Activated CD4-positive, alpha-beta T cell treated with anti-CD3 and anti-CD28 coated beads for 36 hours (primary cell): ENCODE measurements at places on chromosomes 5 and 9. TPM values are rescaled to one million over a fixed set of nuclear protein-coding genes. Genes with fewer than 3 reads are reported as not detected.

Gene PCDHGA10
- total RNA-seq: not detected

Gene CTNNAL1
- 16.4 TPM for total RNA-seq

Gene NANS
- 45.9 TPM for total RNA-seq

Gene BRINP1
- not detected for total RNA-seq

Gene SPATA31D4
- not detected for total RNA-seq

Gene OTULINL
- total RNA-seq: 10.9 TPM

Gene PLCXD3
- total RNA-seq: not detected

Gene TCF7
- total RNA-seq: 117 TPM

Gene C7
- not detected for total RNA-seq

Gene CYLC2
- total RNA-seq: not detected

Gene IFNA5
- not detected for total RNA-seq

DNA sequence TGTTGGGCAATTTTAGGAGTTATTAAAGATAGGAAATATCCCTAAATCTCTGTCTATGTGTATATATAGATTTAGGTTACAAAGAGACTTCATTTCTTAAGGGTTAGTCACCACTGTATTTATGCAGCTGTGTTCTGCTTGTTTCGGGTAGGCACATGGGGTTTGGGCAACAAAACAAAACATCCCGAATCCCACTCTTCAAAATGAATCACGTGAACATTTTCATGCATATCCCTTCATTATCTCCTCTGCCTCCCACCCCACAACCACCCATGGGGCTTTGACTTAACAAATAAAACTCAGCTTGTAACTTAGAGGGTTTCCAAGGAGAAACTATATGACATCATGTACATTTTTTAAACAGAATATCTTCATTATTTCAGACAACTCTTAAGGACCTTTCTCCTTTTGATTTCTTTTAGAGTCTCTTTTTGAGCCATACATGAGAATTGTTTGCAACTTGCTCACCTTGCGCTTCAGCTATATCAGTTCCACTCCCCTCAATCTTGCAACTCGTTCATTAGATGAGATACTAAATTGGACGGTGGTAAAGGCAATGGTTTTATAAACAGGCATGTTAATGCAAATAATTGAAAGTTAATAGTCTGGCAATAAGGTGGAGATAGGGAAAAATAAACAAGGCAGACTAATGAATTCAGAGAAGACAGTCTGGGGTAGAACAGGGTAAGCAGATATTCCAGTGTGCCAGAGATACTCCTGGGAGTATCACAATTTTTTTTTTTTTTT, 136.7 kb downstream of the CD180 start:
- DNase-seq: no peak

DNA sequence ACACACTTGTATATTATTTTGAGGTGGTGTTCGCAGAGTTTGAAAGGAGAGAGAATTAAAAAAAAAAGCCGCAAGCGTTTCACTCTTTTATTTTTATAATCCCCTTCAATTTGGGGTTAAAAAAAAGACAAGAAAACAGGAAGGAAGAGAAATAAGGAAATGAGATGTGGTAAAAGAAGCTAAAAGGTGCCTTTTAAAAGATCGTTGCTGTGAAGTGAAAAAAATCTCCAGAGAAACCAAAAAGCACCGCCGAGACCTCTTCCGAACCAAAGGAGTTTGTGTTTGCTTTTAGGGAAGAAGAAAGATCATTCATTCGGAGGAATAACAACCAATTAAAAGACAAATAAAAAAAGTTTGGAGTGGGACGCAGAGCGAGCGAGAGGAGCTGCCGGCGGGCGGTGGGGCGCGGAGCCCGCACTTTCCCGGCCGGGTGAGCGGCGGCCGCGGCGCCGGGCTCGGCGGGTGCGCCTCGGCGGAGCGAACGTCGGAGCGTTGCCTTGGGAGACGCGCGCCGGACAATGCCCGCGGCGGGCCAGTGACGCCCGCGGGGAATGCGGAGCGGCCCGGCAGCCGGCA, 355 bp downstream of the TLE4 start:
- no peak for DNase-seq

- DNase-seq: peak; percentile 25
Observed at GRCh38 chr5:127320032-127320965, 29.7 kb downstream of the MEGF10 start.

GRCh38 chr5:73494721-73495120, 3.5 kb upstream of the BTF3 start:
- no peak for DNase-seq

DNA sequence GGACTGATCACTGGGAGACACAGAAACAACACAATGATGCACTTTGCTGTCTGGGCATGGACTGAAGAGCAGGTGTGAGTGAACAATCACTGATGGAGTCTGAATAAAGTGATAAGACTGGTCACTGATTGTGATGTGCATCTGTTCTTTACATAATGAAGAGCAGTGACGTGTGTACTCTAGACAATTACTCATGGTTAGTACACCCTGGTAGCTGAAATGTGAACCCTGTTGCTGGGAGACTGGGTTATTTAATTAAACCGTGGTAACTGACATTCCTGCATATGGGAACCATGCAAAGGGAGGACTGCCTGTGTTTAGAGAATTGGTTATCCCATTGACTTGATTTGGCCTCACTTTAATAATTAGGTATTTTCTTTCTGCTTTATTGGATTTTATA, 202.9 kb downstream of the NR2F1-AS1 start:
- DNase-seq: no peak

- DNase-seq: no peak
Observed at GRCh38 chr5:11734369-11734768, 169.9 kb downstream of the CTNND2 start.

GRCh38 chr5:33994845-33995244, 10.4 kb upstream of the SLC45A2 start:
- peak; percentile 25 for DNase-seq

DNA sequence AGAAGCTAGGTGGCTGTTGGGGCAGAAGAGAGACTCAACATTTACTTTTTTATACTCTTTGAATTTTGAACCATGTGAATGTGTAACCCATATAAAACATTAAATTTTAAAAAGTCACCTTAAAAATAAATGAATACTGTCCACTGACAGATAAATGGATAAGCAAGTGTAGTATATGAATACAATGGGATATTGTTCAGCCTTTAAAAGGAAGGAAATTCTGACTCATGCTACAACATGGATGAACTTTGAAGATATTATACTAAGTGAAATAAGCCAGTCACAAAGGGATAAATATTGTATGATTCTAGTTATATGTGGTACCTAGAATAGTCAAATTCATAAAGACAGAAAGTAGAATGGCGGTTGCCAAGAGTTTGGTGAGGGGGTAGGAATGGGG, 113.9 kb downstream of the TMEM174 start:
- no peak for DNase-seq

GRCh38 chr5:102324714-102325113, 28.6 kb upstream of the SLCO4C1 start:
- no peak for DNase-seq

GRCh38 chr5:135526924-135527323, 8.8 kb downstream of the NEUROG1 start:
- no peak for DNase-seq

- DNase-seq: no peak
Observed at GRCh38 chr9:130193531-130194377, 21.6 kb downstream of the NCS1 start.

DNA sequence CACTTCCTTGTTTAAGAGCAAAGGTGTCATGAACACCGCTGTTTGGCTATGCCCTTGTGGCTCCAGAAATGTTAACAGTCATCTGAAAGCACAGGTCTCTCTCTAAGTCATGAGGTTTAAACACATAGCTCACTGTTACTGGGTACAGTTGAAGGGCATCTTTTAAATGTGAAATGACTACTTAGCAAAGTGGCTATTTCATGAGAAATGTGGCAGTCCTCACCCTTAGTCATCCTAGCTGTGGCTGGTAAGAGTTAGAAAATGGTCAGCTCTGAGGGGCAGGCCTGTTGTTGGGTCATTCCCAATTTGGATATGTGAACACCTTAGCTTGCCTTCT, 24.2 kb upstream of the TMEM171 start:
- DNase-seq: no peak

GRCh38 chr5:37206736-37207135, 42.4 kb downstream of the CPLANE1 start:
- no peak for DNase-seq

DNA sequence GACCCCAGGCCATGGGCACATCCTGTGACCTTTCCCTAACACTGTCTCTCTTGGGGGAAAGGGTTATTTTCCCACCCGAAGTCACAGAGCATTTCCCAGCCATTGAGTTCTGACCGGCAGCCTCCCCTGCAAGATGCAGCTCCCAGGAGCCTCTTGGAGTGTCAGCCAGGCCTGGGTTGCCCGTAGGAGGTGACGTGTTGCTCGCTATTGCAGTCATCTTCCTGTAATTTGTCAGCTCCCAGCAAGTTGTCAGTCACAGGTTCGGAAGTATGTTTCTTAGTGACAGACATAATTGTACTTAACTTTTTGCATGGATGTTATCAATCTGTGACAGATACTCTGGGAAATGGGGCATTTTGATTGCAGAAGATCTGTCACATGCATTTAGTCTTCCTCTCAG, 74.5 kb downstream of the MVB12B start:
- DNase-seq: peak; percentile 48

DNA sequence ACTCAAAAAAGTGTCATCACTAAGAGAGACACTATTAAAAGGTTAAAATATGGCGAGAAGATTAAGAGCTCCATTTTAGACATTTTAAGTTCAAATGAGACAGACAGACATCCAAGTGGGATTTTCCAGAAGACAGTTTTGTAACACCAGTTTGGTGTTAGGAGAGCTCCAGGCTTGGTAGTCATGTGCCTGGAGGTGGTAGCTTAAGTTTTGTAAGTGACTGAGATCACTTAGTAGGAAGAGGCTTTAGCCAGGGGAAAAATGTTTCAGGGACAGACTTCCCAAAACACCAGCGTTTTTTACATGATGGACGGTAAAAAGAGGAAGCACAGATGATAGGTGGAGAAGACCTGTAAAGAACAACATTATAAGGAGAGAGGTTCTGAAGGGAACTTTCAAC, 150.3 kb downstream of the GIN1 start:
- DNase-seq: no peak

DNA sequence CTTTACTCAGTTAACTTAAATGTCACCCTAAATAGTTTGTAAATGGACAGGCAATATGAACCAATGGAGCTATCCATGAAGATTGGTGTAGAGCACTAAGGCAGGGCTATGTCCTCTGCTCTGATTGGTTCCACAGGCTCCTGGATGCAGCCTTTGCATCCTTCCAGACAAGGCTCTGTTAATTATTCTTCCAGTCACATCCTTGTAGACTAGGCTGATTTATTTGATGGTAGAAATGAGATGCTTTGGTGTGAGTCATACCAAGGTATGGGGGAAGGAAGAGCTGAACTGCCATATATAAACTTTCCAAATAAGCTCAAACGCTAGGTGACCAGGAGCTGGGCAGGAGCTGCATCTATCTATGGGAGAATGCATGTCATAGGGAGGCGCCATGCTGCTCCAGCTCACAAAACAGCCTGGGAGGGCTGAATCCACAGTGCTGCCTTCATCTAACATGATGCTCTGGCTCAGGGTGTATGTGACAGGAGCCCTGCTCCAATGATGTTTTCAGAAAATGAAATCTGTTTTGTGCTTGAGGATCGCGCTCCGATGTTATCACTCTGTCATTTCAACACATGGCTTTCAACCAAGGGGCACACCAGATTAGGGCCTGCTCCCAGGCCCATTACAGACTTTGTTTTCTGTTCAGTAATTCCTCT, 818.0 kb upstream of the ZNF608 start:
- no peak for DNase-seq

- DNase-seq: peak; percentile 80
Observed at GRCh38 chr9:111525056-111525977, at the start of gene ZNF483. Gene ZNF483, plus strand, starts transcription at chr9:111525179. Its CDS starts 2,217 bp downstream, at chr9:111527396.

- no peak for DNase-seq
Observed at GRCh38 chr5:153991168-153991567, 47.5 kb downstream of the FAM114A2 start.

- peak; percentile 28 for DNase-seq
Observed at GRCh38 chr5:65961633-65962032, 35.3 kb downstream of the ERBIN start.

DNA sequence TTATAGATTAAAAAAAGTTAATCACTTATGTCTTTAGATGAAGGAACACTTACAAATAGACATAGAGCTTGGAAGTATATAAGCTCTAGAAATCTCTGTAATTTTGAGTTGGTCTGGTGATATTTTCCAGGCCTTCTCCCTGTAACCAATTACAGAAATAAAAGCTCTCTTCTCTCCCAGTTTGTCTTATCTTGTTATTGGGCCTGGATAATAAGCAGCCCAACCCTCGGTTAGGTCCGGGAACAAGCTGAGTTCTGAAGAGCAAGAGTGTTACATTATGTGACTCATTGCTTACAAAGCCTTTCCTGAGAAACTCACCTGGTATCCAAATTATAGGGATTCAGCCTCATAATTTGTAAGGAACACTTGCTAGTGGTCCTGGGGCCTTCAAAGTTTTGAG, 1146.2 kb downstream of the CDH9 start:
- DNase-seq: no peak

- peak; percentile 10 for DNase-seq
Observed at GRCh38 chr5:79200573-79201183, 35.3 kb upstream of the JMY start.

GRCh38 chr5:140988100-140988499, 21.8 kb downstream of the PCDHAC2 start:
- DNase-seq: no peak

DNA sequence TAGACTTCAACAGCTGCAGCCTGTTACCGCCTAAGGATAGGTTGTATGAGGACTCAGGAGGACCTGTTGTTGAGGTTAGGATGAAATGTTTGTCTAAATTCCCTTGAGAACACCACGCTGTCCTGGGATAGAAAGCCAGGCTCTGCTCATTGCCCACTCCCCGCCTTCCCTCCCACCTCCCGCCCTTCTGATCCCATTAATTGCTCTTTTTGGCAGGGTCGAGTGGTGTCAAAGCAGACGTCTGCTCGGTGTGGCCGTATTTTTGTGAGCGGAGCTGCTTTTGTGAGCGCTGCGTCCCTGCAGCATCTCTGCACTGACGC, 62.3 kb downstream of the SPATA31C2 start:
- DNase-seq: no peak

GRCh38 chr5:5178136-5178535, 38.0 kb downstream of the ADAMTS16 start:
- no peak for DNase-seq

- no peak for DNase-seq
Observed at GRCh38 chr5:150052226-150052955, 34.0 kb downstream of the CSF1R start.
